Osteoblast (primary cell): ENCODE measurements at places on chromosomes 7 and 10. TPM values are rescaled to one million over a fixed set of nuclear protein-coding genes. Genes with fewer than 3 reads are reported as not detected.

DNA sequence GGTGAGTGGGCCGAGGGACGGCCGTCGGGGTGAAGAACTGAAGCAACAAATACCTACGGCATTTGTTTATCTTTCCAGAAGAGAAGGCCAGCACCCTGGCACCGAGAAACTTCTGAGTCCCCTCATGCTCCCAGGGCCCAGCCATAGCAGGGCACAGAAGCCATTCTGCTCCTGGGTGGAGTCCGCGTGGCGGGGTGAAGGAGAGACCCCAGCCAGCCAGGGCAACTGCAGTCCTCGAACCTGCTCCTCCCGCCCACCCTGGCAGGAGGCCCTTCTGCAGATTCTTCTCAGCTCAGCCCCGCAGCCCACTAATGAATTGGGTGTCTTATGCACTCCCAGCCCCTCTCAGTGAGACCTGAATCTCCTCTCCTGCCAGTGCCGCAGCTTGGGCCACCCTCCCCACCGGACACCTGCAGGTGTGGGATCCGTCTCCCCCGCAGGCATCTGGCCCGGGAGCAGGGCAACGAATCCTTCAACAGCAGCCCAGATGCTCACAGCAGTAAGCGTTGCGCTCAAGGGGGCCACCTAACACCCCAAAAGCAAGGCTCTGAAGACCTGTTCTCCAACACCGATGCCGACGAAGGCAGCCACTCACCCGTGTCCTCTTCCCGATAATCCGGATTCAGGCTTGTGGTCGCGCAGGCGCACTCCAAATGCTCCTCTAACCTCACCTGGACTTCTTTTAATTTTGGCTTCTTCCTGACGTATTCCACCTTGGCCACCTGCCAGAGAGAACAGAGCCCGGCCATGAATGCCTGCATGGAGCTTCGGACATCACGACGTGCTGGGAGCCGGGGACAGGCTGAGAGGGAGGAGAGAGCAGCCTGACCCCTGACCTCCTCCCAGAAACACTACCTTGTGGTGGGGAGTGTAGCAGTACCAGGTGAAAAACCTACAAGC is 18.9 kb downstream of the PDGFA start:
- no peak for DNase-seq

The SMIM30 gene
- 42.3 and 47.1 TPM in 2 replicates for total RNA-seq

GRCh38 chr10:129541200-129541599 is 74.2 kb downstream of the MGMT start:
- no peak for DNase-seq

DNA sequence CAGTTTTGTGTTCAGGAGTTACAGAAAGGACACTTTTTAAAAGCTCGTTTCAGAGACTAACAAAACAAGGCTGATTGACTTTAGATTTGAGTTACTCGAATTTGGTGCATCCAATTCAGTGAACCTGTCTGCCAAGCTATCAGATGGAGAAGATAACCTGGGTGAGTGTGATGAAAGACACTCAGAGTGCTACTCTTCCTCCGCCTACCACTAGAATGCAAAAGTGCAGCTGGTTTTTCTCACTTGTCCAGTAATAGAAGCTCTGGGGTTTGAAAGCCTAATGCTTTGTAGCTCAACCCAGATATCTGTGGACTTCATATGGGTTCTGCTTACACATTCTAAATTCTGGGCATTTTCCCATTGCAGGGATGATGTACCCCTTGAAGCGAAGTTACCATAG is 82.8 kb upstream of the NPY start:
- DNase-seq: no peak
